ENCODE measurements at places on chromosomes 5 and 9. TPM values are rescaled to one million over a fixed set of nuclear protein-coding genes. Genes with fewer than 3 reads are reported as not detected.

Gene ANKRD33B
- total RNA-seq, result 11.0 TPM

Gene ADAMTS19
- not detected for total RNA-seq

Gene NSUN2
- total RNA-seq, result 95.5 TPM

Gene ECM2
- total RNA-seq, result 0.10 TPM

Gene DAB2
- total RNA-seq, result 10.6 TPM

Gene ACOT12
- not detected for total RNA-seq

Gene LCN9
- not detected for total RNA-seq

Gene PCDHGA3
- not detected for total RNA-seq

Gene CCL19
- total RNA-seq, result not detected

Gene GPR150
- 0.07 TPM for total RNA-seq

Gene INSL6
- total RNA-seq, result not detected
